ENCODE measurements at places on chromosomes 13 and 19. TPM values are rescaled to one million over a fixed set of nuclear protein-coding genes. Genes with fewer than 3 reads are reported as not detected.

Gene GATAD2A
- 23.7 TPM for total RNA-seq

Gene RFPL4AL1
- 0.33 TPM for total RNA-seq

DNA sequence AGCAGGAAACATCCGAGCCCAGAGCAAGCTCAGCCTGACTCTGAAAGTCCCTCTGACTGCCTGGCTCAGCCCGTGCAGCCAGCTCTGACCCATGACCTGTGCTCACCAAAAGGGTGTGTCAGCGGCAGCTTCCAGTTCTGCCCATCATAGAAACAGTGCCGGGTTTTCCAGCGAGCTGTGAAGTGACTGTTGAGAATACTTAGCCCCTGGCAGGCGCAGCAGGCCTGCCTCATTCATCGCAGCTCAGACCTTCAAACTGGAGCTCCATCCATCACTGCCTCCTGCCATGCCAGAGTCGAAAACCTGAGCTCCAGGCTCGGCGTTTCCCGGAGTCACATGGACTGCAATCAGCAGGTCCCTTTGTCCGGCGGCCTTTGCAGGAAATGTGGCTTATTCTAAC lies 16.3 kb upstream of the GSX1 start:
- no peak for DNase-seq

DNA sequence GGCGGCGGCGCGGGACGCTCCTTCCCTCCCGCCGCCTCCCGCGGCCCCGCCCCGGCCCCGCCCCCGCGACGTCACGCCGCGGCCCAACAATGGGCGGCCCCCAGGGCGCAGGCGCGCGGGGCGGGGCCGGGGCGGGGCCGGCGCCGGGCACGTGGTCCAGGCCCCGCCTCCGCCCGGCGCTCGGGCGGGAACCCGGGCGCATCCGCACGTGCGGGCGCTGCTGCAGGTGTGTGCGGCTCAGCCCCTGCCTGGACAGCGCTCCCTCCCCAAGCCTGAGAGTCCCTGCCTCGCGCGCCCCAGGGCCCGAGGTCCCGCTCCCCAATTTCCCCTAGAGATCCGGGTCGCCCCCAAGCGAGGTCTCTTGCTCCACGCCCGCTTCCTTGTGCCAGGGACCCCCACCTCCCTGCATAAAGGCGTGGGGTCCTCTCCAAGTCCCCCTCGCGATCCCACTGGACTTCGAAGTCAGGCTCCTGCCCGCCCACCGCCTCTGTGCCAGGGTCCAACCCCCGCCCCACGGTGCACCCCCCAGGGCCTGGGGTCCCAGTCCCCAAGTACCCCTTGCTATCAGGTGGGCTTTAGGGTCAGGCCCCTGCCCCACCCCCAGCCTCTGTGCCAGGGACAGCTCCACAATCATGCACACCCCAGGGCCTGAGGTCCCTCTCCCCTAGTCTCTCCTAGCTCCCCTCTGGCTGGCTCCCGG lies at the start of gene MEX3D:
MEX3D (minus strand) TSS at position 6 of the 700 bp plus-strand sequence. CDS start 267 bp downstream, outside the sequence.
- peak; percentile 86 for DNase-seq

DNA sequence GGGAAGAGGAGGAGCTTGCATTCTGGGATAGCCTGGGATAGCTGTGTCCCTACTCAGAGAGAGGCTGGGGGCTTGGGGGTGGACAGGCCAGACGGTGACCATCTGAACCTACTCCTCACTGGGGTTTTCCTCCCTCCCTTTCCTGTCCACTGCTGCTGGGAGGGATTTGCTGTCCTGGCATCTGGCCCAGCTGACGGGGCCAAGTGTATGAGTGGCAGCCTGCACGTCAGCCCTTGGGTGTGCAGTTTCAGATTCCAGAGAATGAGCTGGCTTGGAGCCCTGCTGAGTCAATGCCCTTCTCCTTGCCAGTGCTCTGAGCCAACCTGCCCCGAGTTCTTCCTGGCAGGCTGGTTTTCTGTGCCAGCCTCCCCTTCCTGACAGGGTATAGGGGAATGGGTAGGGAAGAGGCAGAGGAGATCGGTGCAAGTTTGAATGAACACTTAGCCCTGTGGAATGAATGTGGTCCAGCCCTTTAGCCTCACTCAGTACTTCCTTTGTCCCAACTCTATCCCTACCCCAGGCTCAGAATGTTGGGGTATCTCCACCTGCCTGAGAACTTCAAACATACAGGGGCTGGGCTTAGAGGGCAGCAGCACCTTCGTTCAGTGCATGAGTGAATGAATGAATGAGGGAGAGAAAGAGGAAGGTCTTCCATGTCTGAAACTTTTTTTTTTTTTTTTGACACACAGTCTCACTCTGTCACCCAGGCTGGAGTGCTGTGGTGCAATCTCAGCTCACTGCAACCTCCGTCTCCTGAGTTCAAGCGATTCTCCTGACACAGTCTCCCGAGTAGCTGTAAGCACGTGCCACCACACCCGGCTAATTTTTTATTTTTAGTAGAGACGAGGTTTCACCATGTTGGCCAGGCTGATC lies 1.8 kb upstream of the ANGPTL4 start:
- DNase-seq = peak; percentile 76

Data from liver (tissue), 10 donors.